ENCODE measurements at places on chromosomes 1 and 21.

- no peak for DNase-seq
Measured at GRCh38 chr21:40638466-40639251, 208.3 kb downstream of the DSCAM start.

GRCh38 chr1:77039739-77040138 lies 172.5 kb downstream of the ST6GALNAC5 start:
- no peak for DNase-seq

DNA sequence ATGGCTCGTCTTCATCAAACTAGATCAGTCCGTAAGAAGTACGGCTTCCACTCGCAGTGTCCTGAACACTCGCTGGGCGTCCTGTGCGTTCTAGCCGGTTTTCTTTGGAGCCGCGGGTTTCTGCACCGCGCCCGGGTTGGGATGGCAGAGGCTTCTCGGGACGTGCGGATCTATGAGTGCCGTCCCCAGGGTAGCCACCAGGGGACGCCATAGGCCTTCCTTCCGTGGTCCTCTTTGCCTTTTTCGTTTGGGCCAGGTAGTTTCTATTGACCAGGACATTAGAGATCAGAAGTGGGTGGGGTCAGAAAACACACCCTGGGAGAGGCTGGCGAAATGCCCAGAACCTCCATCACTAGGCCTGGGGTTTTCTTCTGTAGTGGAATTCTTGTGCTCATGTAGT lies 273.8 kb downstream of the FAM72C start:
- DNase-seq, result peak; percentile 24

DNA sequence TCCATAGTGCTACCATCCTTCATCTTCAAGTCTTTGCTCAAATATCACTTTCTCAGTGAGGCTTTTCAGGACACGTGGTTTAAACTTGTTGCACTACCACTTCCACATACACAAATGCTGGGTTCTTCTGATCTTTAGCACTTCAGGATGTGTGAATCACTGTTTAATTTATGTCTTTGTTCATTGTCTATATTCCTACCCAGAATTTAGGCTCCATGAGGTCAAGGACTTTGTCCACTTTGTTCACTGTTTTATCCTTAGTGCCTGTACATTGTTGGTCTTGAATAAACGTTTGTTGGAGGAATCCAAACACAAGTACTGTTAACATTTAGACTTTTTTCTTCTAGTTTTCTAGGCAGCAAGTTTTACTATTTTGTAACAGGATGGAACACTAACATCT lies 42.6 kb upstream of the RALGPS2 start:
- no peak for DNase-seq

DNA sequence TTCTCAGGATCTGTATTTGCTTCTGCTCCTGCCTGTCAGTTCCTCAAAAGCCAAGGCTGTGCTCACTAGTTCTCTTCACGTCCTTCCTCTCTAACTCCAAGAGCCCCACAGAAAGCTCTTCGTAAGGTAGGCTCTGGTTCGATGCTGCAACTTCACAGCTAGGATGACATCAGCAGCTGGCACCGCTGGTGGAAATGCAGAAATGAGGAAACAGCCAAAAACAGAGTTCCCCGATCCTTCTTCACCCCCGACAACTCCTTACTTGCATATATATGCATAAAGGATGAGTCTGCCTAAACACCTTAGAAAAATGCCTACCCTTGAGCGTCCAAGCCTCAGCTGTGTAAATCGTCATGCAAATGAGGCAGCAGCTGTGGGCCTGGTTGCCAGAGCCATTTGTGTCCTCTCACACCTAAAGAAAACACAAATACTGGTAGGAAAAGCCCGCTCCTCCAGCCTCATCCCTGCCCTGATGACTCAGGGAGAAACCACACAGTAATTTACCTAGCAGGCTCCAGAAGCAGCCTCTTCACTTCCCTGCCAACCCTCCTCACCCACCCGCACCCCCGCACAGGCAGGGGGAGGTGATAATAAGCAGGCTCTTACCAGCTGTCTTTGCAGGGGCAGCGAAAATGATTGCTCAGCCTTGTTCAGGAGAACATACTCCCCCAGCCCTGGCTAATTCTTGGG lies 28.2 kb downstream of the BATF3 start:
- no peak for DNase-seq

GRCh38 chr1:89312572-89312971 lies 39.9 kb upstream of the GBP5 start:
- no peak for DNase-seq

GRCh38 chr21:41641821-41642701 lies 124.8 kb downstream of the RIPK4 start:
- no peak for DNase-seq

GRCh38 chr1:166836733-166837132 lies 2.5 kb upstream of the POGK start:
- no peak for DNase-seq

DNA sequence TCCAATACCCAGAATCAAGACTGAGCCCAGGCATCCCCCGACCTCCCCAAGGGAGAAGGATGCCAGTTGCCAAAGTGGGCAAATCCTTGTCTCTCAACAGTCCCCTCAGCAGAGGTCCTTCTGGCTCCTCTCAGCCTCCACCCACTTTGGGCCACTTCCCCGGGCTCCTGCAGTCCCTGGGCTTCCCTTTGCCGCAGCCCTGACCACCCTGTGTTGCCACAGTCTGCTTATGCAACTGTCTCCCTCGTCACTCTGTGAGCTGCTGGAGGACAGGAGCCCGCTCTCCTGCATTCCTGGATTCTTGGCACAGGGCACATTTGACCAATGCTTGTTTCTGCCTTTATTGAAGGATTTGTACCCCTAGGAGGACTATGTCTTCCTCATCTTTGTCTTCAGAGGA lies 2.9 kb upstream of the LRP8 start:
- no peak for DNase-seq

DNA sequence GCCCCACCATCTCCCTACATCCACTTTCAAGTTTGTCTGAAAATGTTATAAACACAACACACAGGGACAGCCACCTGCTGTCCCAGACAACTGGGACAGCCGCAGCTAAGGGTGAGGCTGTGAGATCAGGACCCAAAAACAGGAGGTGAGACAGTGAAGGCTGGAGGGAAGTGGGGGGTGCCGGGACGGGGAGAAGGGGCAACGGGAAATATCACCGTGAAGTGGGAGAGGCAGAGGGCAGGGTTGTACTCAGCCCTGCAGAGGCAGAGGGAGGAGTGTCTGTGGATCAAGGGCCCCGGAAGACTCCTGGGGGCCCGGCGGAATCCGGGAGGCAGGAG lies 114.4 kb downstream of the CASZ1 start:
- DNase-seq, result no peak

- DNase-seq, result no peak
Measured at GRCh38 chr1:94438692-94439276, 20.6 kb downstream of the ABCD3 start.

DNA sequence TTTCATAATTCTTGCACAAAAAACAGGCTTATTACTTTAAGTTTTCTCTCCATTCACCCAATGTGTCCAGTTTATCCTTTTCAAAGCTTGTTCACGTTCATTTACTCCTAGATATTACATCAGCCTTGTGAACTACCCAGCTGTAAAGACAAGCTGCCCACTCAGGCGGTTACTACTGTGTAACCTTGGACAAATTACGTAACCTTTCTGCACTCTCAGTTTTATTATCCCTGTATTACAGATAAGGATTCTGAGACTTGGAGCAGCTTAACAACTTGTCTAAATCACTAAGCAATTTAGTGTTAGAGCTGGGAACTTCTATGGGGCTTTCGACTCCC lies 20.5 kb upstream of the LPAR3 start:
- no peak for DNase-seq

DNA sequence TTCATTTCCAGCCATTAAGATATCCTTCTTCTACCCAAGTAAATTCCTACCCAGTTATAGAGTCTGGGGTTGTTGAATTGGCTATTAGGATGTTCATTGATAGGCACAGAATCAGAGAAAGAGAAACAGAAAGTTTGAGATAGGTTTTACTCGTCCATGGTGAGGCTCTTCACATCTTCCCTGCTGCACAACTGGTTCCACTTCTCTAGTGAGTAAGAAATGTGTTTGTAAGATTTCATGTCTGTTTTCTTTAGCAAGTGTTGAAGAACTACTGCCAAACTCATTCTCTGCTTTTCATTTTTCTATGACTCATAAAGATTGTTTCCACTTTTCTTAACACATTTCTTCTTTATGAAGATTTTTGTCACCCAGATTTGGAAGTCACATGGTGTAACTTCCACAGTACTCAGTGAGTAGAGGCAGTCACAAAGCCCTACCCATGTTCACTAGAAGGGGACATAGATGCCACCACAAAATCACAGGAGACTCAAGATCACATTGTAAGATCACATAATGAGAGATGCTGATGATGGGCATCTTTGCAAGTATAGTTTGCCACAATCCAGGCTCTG lies 152.3 kb downstream of the SNX7 start:
- DNase-seq, result no peak

- no peak for DNase-seq
Measured at GRCh38 chr21:42311816-42312625, 3.2 kb downstream of the TFF3 start.

GRCh38 chr1:151574575-151575529 lies 34.7 kb downstream of the TUFT1 start:
- DNase-seq, result no peak

- DNase-seq, result no peak
Measured at GRCh38 chr1:42944246-42944928, 14.3 kb downstream of the SLC2A1 start.

DNA sequence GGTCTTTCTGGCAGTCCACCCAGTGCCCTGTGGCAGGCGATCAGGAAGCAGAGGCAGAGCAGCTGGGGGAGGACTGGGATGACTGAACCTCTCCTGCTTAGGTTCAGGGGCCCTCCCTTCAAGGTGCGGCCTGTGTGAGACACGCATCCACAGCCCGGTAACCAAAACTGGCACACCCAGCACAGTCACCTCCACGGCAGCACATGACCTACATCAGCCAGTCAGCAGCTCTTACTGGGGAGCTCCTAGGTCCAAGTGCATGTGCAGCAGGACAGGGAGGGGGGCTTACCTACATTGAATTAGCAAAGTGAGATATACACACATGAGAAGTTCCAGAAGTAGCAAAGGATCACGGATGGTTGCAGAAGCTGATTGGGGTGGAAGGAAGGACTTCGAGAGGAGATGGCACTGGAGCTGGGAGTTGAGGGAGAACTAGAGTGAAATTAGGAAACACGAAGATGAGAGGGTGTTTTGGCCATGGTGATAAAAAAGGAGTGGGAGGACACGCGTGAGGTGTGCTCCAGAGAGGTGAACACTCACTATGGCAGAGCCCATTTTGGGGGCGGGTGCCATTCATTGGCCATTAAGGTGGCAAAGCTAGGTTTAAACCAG lies 51.4 kb upstream of the IRF2BP2 start:
- DNase-seq, result no peak

DNA sequence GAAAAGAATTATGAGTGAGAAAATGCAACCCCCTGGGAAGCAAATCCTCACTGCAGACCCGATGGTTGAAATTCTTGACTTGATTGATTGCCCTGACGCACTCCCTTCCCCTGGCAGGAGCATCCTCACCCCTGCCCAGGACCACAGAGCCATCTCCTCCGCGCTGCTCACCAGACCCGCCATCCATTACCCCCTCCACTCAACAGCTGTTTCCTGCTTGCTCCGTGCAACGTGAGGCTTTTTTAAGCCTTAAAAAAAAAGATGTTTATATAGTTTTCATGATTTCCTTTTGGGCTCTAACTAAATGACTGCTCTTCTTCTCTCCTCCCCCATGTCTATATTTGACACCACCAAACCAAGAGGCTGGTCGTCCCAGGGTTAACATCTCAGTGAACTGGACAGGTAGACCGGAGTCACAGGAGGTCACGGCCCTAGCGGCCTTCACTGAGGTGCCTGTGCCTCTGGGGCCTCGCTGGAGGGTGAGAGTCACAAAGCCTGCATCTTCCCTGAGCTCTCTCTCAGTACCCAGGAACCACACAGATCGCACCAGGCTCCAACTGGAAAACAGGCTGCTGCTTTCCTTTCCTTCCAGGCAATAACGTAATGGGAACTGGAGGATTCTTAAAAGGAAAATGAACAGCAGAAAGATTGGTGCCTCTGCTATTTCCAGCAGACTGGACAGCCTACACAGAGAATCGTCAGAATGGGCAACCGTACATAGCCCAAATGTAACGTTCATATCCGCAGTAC lies 49.8 kb downstream of the ZBTB18 start:
- no peak for DNase-seq

GRCh38 chr1:202798260-202798659 lies 10.0 kb downstream of the KDM5B start:
- no peak for DNase-seq

DNA sequence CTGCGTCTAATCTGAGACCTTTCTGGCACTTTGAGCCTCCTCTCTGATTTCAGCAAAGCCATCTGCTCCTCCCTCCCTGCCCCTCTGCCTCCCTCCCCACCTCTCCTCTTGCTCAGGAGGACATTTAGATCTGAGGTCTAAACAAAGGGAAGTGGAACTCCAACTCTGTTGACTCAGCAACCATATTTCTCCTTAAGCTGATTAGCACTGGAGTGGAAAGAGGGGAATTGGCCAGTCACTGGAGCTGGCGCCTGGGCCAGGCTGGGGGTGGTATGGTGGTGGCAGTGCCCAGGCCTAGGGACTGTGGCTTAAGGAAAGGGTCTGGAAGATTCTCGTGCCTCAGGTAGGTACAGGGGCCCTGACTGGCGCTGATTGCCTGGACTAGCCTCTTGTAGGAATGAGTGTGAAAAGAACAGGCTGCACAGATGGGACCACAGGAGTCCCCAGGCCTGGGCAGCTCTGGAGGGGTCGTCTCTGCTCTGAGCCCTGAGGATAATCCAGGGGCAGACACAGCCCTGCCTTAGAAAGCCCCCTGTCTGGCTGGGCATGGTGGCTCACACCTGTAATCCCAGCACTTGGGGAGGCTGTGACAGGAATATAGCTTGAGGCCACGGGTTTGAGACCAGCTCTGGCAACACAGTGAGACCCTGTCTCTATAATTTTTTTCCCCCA lies 11.9 kb downstream of the SH2D2A start:
- no peak for DNase-seq

GRCh38 chr1:50637460-50637859 lies 214.2 kb upstream of the DMRTA2 start:
- no peak for DNase-seq

GRCh38 chr1:54371038-54371941 lies 34.9 kb downstream of the SSBP3 start:
- DNase-seq, result no peak

DNA sequence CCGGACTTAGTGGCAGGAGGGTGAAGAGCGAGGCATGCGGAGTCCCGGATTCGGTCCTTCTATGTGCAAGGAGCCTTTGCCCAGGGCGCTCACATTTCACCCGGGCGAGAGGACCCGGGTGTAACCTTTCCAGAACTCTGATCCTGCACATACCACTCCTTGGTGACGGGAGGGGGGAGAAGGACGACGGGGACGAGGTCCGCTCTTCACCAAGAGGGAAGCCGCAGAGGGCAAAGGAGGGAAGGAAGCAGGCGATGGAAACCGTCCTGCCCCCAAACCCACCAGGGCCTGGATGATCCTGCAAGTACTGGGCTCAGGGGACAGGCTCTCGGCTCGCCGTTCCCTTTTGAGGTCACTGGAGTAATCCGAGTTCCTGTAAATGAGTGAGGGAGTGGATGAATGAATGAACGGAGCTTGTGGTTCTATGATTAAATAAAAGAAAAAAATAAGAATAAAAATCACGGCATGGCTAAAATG lies 993 bp downstream of the SYPL2 start:
- peak; percentile 43 for DNase-seq

- DNase-seq, result no peak
Measured at GRCh38 chr1:2860476-2861142, 59.1 kb upstream of the TTC34 start.

- DNase-seq, result no peak
Measured at GRCh38 chr21:34128674-34129038, 55.3 kb downstream of the MRPS6 start.

All from iPS-NIHi11 (cell line).